ENCODE measurements at places on chromosomes 7 and 10. TPM values are rescaled to one million over a fixed set of nuclear protein-coding genes. Genes with fewer than 3 reads are reported as not detected.

PLXDC2 gene
- total RNA-seq, result 36.7 TPM

DNA sequence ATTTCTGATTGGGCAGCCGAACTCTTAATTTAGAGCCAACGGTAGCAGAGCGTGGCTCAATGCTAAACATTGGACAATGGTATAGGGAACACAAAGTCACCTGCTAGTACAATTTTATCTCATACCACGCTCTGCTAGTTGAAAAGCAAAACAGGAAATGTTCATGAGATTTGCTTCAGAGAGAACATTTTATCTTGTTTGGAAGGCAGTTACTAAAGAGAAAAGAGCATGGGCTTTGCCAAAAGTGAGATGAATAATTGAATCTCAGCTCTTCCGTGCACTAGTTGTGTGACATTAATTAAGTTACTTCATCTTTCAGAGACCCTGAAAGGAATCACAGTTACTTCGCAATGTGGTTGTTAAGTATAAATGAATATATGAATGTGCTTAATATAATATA lies 161.5 kb upstream of the FAM13C start:
- DNase-seq, result no peak

DNA sequence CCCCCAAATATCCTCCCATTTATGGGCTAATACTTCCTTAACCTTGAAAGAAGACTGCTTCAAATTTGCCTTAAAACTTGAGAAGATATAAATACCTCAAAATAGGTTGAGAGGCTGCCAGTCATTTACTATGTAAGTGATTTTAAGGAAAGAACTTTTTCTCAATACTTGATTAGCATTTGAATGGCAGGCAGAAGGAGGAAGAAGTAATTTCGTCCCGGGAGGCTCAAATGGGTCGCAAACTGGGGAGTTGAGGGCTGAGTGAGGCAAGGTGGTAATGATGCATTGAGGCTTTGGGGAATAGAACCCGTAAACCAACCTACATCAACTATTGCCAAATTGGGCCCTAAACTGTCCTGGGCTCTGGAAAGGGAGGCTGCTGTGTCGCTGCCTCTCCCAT lies 11.1 kb downstream of the CAMK1D start:
- no peak for DNase-seq

SPOCK2 gene
- total RNA-seq, result 260 TPM

SSBP1 gene
- total RNA-seq, result 59.4 TPM

DNA sequence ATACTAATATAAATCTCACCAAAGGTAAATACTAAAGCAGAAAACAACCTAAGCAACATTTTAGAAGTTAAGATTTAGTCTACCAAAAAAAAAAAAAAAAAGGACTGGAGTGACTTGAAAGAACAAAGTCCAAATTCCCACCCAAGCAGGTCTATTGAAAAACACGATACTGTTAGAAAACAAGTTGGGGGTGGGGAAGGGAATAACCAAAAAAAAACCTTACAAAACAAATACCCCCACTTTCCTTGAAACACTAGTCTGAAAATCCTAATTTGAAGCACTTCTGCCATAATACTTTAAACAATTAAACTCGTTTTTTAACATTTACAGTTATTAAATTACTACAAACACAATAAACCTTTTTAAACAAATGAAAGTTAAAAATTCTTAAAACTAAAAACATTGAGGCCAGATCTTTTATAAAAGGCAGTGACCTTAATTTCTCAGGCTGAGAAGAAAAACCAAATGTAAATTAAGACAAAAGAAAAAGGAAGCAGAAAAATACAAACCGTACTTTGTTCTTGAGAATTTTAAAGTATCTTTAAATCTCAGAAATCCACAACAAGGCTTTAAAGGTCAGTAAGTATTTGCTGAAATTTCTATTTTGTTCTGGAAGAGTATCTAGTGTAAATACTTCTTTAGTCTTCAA lies 135.1 kb downstream of the NRBF2 start:
- DNase-seq, result no peak

- no peak for DNase-seq
Observed at GRCh38 chr10:126842836-126843235, 62.4 kb upstream of the DOCK1 start.

DNA sequence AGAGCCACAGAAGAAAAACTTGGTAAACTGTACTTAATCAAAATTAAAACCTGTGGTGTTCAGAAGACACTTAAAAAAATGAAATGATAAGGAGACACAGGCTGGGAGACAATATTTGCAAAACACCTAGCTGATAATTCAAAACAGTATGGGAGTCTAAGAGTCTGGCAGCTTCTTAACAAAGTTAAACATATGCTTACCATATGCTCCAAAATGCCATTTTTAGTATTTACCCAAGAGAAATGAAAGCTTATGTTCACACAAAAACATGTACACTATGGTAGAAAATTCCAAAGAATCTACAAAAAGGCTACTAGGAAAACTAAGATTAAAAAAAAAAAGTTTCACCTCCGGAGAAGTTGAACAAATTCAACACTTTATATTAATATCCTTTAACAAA lies 48.6 kb downstream of the ITGB1 start:
- no peak for DNase-seq

GRCh38 chr7:127877951-127878350 lies 153.3 kb downstream of the LRRC4 start:
- DNase-seq, result no peak

- DNase-seq, result no peak
Observed at GRCh38 chr7:116834815-116835504, 27.4 kb upstream of the CAPZA2 start.

Measured in dorsolateral prefrontal cortex (tissue), 122 donors.